Mesenchymal stem cell (in vitro differentiated cells and primary cell): ENCODE measurements at places on chromosomes 2 and 18.

GRCh38 chr2:45001869-45002385, 7.3 kb downstream of the SIX2 start:
- no peak for DNase-seq

DNA sequence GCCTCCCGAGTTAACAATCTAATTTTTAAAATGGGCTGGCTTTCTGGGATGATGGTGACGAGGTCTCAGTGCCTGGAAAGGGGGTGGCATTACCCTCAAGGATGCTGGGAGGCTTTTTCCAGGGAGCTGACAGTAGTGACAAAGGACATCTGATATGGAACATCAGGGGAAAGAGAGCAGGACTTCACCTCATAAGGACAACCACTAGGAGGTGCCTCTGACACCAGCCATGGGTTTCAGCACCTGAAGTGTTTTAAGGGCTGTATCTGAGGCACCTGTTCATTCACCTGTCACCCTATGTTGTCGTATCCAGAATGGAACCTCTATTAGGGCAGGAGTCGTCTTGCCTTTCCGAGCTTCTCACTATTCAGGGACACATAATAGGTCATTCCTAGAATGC, 10.8 kb downstream of the IL36B start:
- no peak for DNase-seq

GRCh38 chr2:119468154-119468955, 36.7 kb downstream of the TMEM37 start:
- DNase-seq = no peak

DNA sequence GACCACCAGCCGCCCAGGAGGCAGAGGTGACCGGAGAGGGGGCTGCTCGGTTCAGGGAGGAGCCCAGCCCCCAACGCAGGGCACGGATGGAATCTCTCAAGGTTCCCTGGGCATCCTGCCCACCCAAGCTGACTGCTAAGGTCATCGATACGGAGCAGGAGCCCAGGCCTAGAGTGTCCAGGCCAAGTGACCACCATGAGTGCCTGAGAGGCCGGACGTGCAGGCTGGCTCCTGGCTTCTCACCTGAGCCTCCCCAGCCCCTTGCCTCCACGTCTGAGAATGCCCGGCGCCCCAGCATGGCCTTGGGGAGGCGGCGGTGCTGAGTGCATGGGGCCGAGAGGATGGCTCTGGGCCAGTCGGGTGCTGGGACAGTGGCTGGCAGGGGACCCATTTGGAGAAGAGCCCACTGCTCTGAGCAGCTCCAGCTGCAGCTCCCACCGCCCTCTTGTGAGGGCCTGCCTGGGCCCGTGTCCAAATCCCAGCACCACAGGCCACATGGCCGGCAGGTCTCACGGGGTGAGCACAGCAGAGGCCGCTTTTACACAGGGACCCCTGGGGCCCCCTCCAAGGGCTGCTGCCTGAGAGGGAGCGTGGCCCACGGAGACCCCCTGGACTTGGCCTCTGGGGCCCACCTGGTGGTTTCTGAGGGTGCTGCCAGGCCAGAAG, 102.8 kb upstream of the CTDP1 start:
- no peak for DNase-seq

GRCh38 chr18:3885209-3885792, 435.3 kb downstream of the TGIF1 start:
- DNase-seq = no peak

DNA sequence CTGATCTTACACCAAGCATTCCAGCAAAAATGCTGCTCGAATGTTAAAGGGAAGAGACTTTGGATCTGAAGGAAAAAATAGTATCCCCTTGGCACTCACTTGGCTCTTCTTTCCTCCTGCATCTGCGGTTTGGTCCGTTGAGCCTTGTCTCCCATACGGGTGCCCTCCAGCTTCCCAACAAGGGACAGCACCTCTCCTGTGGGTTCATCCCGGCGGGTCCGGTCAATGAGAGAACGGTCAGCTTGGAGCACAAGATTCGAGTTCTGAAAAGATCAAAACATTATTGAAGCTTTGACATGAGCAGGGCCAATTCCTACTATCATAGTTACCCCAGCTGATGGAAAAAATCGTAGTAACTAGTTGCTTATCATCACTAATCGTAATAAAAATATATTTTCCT, 740 bp downstream of the SNRNP200 start:
- no peak for DNase-seq
